Adipocyte (in vitro differentiated cells): ENCODE measurements at places on chromosomes 3 and 15.
A peak's percentile ranks its signal among the peaks of the same experiment; 100 is the strongest.

DNA sequence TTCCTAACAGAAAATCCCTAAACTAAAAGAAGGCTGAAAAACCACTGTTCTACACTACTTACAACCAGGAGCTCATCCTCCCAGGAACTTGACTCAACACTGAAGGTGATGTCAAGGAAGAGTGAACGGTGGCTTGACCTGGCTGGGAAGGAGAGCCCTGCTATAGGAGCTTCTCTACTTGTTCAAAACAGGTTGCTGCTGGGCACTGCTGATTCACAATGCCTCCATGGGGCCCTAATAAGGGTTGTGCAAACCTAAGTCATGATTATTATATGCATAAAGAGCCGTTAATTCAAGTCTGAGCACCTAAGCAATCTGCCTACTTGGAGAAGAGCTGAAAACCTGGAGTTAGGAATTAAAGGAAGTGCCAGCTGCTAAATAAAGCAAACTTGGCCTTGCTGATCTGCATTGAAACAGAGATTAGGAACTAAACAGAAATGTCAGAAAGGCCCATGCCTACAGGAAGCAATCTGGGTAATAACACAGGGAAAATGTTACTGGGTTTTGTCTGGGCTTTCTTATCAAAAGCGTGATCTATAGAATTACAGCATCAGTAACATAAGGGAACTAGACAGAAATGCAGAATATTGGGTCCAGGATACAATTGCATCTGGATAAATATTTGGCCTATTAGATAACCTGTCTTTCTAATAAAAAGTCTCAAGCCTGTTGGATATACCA, 243.2 kb downstream of the NEK10 start:
- DNase-seq = no peak

DNA sequence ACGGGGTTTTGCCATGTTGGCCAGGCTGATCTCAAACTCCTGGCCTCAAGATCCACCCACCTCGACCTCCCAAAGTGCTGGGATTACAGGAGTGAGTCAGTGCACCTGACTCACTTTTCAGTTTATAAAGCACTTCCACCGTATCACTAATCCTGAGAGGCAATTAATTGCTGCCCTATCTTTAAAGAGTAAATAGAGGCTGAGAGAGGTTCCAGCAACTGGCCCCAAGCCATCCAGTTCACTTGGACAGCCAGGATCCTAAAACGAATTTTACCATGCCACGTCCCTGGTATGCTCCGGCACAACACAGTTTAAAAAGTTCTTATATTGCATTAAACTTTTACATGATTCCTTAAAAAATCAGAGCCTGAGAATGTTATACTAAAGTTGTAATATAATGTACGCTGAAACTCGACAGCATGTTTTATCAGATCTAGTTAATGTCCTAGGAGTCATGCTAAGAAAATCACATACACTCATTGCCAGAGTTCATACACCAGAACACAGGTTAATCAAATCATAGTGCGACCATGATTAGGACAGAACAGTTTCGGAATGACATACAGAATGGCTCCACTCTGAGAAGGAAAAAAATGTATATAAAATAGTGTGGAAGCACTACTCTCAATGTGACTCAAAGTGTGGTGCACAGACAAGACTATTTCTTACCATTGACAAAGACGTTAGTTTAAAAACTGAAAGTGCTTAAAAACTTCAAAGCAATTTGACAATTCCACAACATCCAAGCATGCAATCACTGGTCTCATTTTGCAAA, 125.4 kb downstream of the ULK4 start:
- no peak for DNase-seq

DNA sequence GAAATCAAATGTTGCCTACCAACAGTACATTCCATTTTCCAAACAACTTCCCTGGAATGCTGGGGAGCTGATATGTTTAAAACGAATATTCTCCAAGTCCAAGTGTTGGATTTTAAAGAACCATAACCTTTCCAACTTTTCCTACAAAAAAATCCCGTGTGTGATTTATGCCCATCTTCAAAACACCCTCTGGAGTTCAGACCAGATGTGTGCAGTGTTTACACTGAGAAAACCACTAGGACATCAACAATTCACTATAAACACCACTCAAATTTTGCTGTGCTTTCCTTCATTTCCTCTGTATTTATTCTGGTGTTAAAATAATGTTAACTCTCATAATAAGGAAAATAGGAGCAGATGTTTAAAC, 2.4 kb downstream of the VGLL4 start:
- DNase-seq = peak; percentile 42

GRCh38 chr3:182524711-182525401, 268.4 kb upstream of the ATP11B start:
- DNase-seq = no peak

GRCh38 chr3:128767094-128767750, 41.2 kb downstream of the RAB7A start:
- DNase-seq = no peak

GRCh38 chr15:91942720-91943394, 89.3 kb downstream of the SLCO3A1 start:
- DNase-seq = peak; percentile 97

DNA sequence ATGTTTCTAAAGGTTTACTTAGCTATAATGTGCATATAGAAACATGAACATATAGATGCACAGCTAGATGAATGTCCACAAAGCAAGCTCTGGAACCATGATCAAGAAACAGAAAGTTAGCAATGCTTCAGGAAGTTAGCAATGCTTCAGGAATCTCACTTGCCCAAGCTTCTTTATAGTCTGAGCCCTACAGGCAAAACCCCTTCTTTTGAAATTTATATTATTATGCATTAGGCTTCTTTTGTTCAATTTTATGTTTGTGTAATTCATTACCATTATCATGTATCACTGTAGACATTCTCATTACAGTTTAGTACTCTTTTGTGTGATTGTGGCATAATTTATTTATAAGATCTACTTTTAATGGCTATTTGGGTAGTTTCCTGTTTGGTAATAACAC, 286.4 kb upstream of the BCHE start:
- DNase-seq = no peak

DNA sequence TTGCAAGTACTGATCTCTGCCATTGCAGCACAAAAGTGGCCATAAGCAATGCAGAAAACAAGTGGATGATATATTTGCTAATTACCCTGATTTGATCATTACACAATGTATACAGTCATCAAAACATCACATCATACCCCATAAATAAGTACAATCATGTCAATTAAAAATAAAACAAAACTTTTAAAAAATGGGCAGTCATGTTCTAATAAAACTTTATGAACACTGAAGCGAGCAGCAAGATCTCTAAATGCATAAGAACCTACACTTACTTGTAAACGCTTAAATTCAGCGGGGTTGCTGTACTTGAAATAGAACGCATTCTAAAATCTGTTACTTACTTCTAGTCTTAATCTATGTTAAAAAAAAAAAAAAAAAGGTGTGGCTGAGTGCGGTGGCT, 73.4 kb downstream of the AQR start:
- DNase-seq = no peak

DNA sequence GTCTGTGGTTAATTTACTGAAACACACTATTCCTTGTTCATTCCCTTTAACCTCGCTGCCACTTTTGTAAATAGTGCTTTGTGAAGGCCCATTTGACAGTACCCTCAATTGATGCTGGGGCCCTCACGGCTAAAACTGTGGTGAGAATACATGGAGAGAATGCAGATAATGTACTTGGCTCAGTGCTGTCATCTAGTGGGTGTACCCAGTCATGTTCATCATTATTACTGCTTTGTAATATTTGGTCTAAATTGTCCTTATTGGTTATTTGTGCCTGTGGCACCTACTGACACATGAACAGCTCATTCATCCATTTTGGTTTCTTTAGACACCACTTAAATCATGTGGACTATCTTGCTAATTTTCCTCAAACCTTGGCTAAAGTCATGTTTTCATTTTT, 543.6 kb downstream of the EDEM1 start:
- DNase-seq = no peak

- DNase-seq = no peak
Observed at GRCh38 chr3:66572090-66572675, 71.4 kb upstream of the LRIG1 start.

GRCh38 chr3:176807938-176808337, 389.3 kb downstream of the TBL1XR1 start:
- DNase-seq = no peak

DNA sequence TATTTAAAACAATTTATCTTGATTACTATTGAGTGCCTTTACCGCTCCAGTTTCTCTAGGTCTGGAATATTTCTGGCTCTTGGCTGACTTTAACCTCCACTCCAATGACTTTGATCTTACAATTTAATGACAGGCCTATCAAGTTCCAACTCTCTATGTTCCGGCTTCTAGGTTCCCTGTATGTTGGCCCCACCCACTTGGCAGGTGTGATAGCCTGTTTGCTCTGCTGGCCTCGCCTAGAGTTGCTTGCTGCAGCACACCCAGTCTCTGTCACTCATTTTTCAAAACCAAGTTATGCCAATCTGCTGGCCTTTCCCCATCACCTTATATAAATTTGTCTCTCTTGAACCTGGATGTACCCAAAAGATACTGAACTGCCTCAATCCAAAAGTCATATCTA, 428.0 kb downstream of the ROBO1 start:
- DNase-seq = no peak

GRCh38 chr3:110932567-110932966, 139.0 kb upstream of the NECTIN3 start:
- DNase-seq = peak; percentile 14

- no peak for DNase-seq
Observed at GRCh38 chr15:64842986-64843561, 1.4 kb downstream of the PLEKHO2 start.
